MG63 (cell line): ENCODE measurements at places on chromosomes 11 and 22.
A peak's percentile ranks its signal among the peaks of the same experiment; 100 is the strongest.

DNA sequence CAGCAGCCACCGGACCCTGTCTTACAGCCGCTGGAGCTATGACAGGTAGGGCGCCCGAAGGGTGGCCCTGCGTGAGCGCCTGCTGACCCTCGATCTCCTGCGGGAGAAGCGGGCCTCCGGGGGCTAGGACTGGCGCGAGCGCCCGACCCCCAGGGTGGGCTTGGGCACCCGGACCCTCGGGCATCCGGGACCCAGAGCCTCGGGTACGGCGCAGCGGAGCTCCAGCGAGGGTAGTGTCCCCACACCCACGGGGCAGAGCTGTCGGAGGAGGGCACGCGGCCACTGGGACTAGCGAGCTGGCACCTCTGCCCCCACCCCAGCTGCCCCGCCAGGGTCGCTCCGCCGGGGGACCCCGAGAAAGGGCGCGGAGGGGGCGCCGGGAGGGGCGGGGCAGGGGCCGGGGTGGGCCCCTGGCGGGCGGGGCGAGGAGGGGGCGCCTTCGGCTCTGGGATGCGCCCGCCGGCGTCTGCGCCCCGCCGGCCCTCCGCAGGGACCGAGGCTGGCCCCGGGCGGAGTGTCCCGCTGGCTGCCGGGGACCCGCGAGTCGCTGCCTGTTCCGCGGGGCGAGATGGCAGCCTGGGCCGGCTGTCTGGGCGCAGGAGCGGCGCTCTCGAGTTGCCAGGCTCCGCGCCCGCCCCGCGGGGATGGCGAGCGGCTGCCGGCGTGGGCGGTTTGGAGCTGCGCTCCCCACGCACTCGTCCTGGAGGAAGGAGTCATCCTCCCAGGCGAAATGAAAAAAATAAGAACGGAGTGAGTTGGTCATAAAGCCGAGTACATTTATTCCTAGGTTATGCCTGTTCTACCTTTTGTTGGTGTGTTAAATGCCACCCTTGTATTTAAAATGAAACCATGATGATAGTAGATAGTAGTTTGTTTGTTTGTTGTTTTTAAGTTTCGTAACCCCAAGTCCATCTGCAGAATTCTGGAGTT is 32.4 kb downstream of the EIF3F start:
- peak; percentile 36 for DNase-seq

DNA sequence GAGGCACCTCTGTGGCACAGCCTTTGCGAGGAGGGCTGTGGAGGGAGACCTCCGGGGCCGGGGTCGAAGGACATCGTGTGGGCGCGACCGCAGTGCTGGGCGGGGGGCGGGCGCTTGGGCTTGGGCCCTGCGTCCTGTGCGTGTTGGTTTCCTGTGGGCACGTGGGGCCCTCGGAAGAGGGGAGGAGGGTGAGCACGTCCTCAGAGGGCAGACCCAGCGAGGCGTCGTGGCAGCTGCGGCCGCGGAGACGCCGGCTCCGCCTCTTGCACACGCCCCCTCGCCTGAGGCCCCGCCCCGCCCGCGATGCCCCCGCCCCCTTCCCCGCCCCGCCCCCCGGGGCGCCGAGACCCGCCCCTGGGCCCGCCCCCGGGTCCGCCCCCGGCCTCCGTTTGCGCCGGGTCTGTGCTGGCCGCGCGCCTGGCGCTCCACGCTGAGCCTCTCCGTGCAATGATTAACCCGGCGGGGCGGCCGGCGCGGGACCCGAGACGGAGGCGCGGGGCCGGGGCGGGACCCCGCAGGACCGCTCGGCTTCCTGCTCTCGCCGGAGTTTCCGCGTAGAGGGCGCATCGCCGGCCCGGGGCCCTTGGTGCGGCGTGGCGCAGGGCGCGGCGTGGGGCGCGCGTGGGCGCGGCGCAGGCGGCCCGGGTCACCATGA is at the start of gene PRR5:
Gene PRR5, plus strand, starts transcription at position 381 of the 655 bp plus-strand sequence. Its CDS starts 271 bp downstream, at position 652.
- DNase-seq, result peak; percentile 91

GRCh38 chr22:43116932-43117331 is 6.4 kb downstream of the BIK start:
- DNase-seq, result no peak

DNA sequence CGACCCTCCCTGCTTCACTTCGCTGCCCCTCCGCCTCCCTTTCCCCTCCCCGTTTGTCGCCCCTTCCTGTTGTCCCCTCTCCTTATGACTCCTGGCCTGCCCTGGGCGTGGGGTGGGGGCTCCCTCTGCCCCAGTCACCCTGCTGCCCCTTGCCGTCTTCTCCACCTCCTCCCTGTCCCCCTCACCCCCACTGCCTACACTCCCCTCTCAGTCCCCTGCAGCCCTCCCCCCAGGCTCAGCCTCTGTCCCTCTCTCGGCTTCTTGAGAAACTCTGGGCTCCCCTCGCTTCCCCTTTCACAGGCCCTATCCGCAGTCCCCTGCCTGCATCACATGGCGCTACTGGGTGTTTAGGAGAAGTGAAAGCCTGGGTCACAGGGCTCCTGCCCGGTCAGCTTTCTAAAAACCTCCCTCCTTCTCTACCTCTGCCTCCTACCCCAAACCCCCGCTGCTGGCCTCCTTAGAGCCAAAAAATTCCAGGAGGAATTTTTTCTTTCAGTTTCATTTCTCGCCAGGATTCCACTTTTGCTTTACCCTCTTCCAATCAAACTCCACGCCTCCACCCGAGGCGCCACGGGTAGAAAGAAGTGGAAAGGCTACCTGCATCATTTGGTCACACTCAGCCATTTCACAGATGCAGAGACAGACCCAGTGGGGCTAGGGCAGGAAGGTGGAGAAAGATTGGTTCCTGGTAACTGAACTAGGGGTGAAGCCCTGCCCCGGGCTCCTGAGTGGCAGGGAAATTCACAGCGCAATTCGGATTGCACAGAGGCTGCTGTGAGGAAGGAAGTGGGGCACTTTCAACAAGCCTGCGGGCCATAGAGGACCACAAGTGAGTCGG is at the start of gene SLC15A3:
Gene SLC15A3, minus strand, starts transcription at position 273 of the 838 bp plus-strand sequence. CDS start 625 bp downstream, outside the sequence.
- no peak for DNase-seq

DNA sequence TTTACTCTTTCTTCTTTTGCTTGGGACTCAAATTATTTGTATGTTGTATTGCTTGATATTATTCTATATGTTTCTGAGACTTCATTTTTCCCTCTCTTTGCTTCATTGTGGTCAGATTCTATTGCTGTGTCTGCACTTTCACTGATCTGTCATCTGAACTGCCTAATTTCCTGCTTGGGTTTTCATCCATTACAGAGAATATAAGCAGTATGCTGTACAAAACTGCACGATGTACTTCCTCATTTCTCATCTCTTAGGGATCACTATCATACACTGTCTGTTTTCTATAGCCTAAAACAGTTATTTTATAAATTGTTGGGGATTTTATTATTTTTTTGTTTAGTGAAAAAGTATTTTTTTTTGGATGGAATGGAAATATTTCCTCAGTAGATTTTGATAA is 736.7 kb upstream of the ANO5 start:
- DNase-seq, result no peak

- DNase-seq, result no peak
Measured at GRCh38 chr22:49848690-49849160, 4.9 kb upstream of the ZBED4 start.

DNA sequence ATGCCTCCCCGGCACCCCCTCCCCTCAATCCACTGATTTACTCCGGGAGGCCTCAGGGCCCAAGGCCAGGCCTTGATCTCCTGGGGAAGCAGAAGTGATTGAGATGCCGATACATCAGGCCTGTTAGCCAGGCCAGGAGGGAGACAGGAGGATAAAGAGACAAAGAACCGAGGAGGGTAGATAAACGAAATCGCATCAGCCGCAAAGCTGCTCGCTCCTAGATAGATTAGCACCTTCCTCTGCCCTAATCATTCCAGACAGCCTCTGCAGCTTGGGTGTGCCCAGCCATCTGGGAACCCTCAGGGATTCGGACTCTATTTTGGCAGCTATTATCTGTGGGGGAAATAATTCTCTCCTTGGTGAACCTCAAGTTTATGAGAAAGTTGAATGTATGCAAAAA is 121.2 kb downstream of the ABTB2 start:
- no peak for DNase-seq
